ENCODE measurements at places on chromosomes 1 and 21.

GRCh38 chr1:31714442-31715086 lies 10.7 kb upstream of the COL16A1 start:
- H3K4me1 ChIP-seq, result peaks cover 32% of the 10 kb centered on the region
- no peaks in the 10 kb centered on the region for H3K27me3 ChIP-seq
- DNase-seq, result peak; percentile 57
- H3K36me3 ChIP-seq, result no peaks in the 10 kb centered on the region
- H3K27ac ChIP-seq, result peak overlapping the region; percentile 97

DNA sequence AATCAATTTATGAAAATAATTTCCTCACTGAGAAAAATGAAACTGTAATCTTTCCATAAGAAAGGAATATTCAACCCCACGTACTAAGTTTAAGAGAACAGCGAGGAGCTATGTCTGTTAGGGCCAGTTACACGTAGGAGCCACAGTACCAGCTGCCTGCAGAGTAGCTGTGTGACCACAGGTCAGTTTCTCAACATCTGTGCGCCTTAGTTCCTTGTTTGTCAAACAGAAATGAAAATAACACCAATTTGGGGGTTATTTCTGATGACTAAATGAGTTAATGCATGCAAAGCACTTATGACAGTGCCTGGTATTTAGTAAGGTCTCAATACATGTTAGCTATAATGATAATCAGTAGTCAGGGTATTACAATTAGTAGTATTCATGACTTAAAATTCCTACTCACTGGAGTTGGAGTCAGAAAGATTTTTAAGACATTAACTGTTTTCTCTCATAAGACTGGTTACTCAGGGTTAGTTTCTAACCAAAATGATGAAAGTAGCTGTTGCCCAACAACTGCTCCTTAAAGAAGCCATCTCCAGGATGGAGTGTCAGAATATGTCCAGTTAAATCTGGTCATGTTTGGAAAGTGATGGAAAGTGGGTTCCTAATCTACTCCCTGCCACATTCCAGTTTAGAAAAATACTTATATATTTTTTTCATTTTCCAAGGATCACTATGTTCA lies 85.8 kb upstream of the ZNF648 start:
- H3K27me3 ChIP-seq, result no peaks in the 10 kb centered on the region
- no peaks in the 10 kb centered on the region for H3K36me3 ChIP-seq
- peaks cover 49% of the 10 kb centered on the region for H3K4me1 ChIP-seq
- DNase-seq, result no peak

- H3K4me1 ChIP-seq, result peaks cover 20% of the 10 kb centered on the region
- H3K4me3 ChIP-seq, result no peak overlapping the region
- no peaks in the 10 kb centered on the region for H3K27me3 ChIP-seq
These were observed 28.6 kb downstream of the SGIP1 start for GRCh38 chr1:66562561-66562960.

GRCh38 chr1:203142684-203143408 lies 15.3 kb downstream of the ADORA1 start:
- no peaks in the 10 kb centered on the region for H3K36me3 ChIP-seq
- H3K27ac ChIP-seq, result no peak overlapping the region
- DNase-seq, result no peak
- no peaks in the 10 kb centered on the region for H3K27me3 ChIP-seq
- peaks cover 26% of the 10 kb centered on the region for H3K4me1 ChIP-seq

DNA sequence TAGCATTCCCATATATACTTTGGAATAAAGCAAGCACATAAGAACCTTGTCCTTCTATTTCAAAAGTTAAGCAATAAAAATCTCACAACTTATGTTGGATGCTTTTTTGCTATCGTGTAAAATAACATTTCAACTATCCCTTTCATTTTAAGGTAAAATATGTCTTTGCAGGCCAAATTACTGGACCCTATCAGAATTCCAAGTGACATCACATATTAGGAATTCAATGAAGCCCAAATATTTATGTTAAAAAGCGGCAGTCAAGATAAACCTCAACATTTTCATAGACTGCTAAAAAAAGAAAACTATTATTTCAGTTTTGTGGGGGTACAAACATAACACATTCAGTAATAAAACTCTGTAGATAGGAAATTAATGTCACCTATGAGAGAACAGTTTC lies 252.0 kb downstream of the KCTD3 start:
- no peak for DNase-seq
- no peaks in the 10 kb centered on the region for H3K27me3 ChIP-seq
- no peak overlapping the region for H3K4me3 ChIP-seq
- no peak overlapping the region for H3K27ac ChIP-seq

DNA sequence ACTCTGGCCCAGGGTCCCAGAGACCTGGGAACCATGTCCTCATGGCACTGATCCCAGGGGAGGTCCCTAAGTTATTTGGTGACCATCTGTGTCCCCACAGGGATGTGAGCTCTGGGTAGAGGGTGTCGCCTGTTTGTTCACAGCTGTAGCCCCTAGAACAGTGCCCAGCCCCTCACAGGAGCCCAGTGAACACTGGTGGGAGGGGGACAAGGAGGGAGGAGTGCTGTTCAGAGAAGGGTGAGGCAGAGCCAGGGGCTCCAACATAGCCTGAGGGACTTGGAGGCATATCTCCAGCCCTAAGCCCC lies 450.4 kb downstream of the MATN1 start:
- H3K4me1 ChIP-seq, result no peaks in the 10 kb centered on the region
- no peaks in the 10 kb centered on the region for H3K36me3 ChIP-seq
- H3K27ac ChIP-seq, result no peak overlapping the region
- no peak for DNase-seq
- H3K27me3 ChIP-seq, result no peaks in the 10 kb centered on the region

DNA sequence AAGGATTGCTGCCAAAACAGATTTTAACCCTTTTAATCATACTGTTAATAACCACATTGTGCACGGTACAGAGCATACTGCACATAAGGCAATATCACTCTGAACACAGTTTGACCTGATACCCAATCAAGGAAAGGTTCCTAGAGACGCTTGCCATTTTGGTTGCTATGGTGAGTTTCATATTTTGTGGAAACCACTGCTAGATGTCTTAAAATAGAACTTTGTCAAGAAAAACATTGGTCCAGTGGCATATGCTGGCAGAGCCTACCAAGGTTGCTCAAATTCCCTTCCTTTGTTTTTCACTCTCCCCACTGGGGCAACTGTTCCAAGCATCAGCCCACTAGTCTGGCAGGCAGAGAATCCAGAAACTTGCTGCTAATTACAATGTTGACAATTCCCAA lies 114.8 kb upstream of the DPYD start:
- H3K36me3 ChIP-seq, result no peaks in the 10 kb centered on the region
- no peak overlapping the region for H3K27ac ChIP-seq
- no peaks in the 10 kb centered on the region for H3K4me1 ChIP-seq
- no peak for DNase-seq
- no peak overlapping the region for H3K4me3 ChIP-seq
- H3K27me3 ChIP-seq, result no peaks in the 10 kb centered on the region

DNA sequence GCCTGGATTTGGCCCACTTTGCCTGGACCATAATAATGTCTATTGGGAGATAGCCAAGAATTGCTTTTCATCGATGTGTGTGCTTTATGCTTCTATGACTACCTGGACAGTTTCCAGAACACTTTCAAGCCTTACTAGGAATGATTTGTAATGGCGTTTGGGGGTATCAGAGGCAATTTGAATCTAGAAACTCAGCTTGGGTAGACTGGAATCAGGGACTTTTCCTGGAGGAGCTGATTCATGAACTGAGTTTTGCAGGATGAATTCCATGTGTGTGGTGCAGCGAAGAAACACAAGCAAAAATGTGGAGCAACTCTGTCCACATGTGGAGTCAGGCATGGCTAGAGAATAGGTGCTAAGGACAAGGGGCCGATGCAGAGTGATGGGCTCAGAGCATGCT lies 11.9 kb upstream of the TMEM61 start:
- no peak overlapping the region for H3K4me3 ChIP-seq
- no peak for DNase-seq
- H3K27ac ChIP-seq, result no peak overlapping the region
- no peaks in the 10 kb centered on the region for H3K36me3 ChIP-seq

DNA sequence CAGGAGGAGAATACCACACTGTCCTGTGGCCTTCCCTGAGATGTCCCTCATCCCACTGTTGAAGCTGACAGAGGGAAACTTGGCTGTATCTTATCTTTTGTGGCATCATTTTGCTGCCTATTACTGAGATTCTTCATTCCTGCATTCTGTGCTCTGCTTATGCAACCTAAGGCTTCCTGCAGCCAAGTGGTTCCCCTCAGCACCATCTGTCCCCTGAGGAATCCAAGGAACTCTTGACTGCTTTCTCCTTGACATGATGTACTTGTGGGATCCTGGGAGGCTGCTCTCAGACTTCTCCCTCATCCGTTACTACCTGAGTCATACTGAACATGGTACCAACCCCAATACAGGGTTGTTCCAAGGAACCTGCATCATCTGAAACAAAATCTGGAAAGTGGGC lies 21.1 kb upstream of the RIMKLA start:
- no peaks in the 10 kb centered on the region for H3K4me1 ChIP-seq
- no peak overlapping the region for H3K4me3 ChIP-seq
- H3K36me3 ChIP-seq, result no peaks in the 10 kb centered on the region
- H3K27ac ChIP-seq, result no peak overlapping the region
- no peak for DNase-seq
- no peaks in the 10 kb centered on the region for H3K27me3 ChIP-seq

DNA sequence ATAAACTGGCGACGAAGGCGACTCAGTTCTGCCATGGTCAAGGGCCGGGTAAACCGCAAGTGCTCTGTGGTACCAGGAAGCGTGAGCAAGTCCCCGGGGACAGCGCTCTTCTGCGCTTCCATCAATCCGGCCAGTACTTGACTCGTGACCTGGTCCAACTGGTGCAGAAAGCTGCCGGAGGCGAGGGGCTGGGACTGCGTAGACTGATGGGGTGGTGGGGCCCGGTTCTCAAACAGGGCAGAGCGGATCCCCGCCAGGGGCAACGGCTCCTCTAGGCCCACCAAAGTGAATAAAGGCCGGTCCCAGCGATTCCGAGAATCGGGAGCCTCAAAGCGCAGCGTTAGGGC lies 852 bp downstream of the KTI12 start:
- H3K36me3 ChIP-seq, result no peaks in the 10 kb centered on the region
- H3K4me1 ChIP-seq, result peaks cover 39% of the 10 kb centered on the region
- peak overlapping the region; percentile 66 for H3K4me3 ChIP-seq
- peak overlapping the region; percentile 88 for H3K27ac ChIP-seq
- peak; percentile 10 for DNase-seq

- no peaks in the 10 kb centered on the region for H3K36me3 ChIP-seq
- no peaks in the 10 kb centered on the region for H3K4me1 ChIP-seq
- H3K27me3 ChIP-seq, result no peaks in the 10 kb centered on the region
- DNase-seq, result no peak
These were observed 35.8 kb upstream of the CR2 start for GRCh38 chr1:207418351-207418750.

DNA sequence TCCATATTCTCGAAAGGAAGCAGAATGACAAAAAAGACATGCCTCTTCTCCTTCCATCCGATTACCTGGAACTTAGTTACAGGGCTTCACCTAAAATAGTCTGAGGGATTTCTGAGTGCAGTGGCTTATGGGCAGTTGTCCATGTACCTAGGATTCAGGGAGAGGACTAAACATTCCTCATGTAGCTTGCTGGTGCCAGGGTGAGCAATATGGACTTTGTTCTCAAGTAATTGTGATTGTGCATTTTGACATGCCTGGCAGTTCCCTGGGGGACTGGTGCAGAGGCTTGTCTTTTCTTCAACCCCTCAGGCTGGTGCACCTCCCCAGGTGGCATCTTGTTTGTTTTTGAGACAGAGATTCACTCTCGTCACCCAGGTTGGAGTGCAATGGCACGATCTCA lies 6.1 kb upstream of the PSEN2 start:
- DNase-seq, result no peak
- no peaks in the 10 kb centered on the region for H3K4me1 ChIP-seq
- H3K36me3 ChIP-seq, result no peaks in the 10 kb centered on the region
- H3K27ac ChIP-seq, result no peak overlapping the region

- no peak overlapping the region for H3K27ac ChIP-seq
- H3K27me3 ChIP-seq, result no peaks in the 10 kb centered on the region
- H3K36me3 ChIP-seq, result no peaks in the 10 kb centered on the region
- H3K4me3 ChIP-seq, result no peak overlapping the region
- peaks cover 57% of the 10 kb centered on the region for H3K4me1 ChIP-seq
- no peak for DNase-seq
These were observed 139.6 kb downstream of the TOMM20 start for GRCh38 chr1:234989019-234989418.

DNA sequence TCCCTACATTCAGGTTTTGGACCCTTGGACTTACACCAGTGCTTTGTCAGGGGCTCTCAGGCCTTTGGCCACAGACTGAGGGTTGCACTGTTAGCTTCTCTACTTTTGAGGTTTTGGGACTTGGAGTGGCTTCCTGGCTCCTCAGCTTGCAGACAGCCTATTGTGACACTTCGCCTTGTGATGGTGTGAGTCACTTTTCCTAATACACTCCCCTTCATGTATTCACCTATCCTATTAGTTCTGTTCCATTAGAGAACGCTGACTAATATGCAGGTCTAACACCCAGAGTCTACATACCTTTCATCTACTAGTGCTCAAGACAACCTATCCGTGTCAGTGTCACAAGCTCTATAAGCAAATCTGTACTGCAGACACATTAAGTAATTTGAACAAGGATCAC lies 605.3 kb downstream of the KCNT2 start:
- H3K36me3 ChIP-seq, result no peaks in the 10 kb centered on the region
- no peak overlapping the region for H3K27ac ChIP-seq
- DNase-seq, result no peak

- H3K27ac ChIP-seq, result no peak overlapping the region
- no peaks in the 10 kb centered on the region for H3K36me3 ChIP-seq
- no peak for DNase-seq
- no peaks in the 10 kb centered on the region for H3K4me1 ChIP-seq
- no peak overlapping the region for H3K4me3 ChIP-seq
- no peaks in the 10 kb centered on the region for H3K27me3 ChIP-seq
These were observed 45.6 kb upstream of the GADD45A start for GRCh38 chr1:67639361-67639760.

- no peak overlapping the region for H3K4me3 ChIP-seq
- DNase-seq, result no peak
- H3K4me1 ChIP-seq, result no peaks in the 10 kb centered on the region
These were observed 83.6 kb upstream of the L1TD1 start for GRCh38 chr1:62111084-62111483.
